ENCODE measurements at places on chromosomes 2 and 18.

- no peak for DNase-seq
Measured at GRCh38 chr2:163081754-163082153, 243.2 kb upstream of the KCNH7 start.

- no peak for DNase-seq
Measured at GRCh38 chr2:13481201-13481600, 764.5 kb downstream of the TRIB2 start.

- DNase-seq: no peak
Measured at GRCh38 chr2:169583518-169583917, 633 bp upstream of the PPIG start.

- DNase-seq: no peak
Measured at GRCh38 chr2:73891276-73891901, 1.4 kb upstream of the ACTG2 start.

- DNase-seq: no peak
Measured at GRCh38 chr2:127455566-127456493, 37.6 kb downstream of the PROC start.

- DNase-seq: no peak
Measured at GRCh38 chr2:27379836-27380625, 503 bp downstream of the ZNF513 start.

- DNase-seq: peak; percentile 89
Measured at GRCh38 chr18:59501920-59502273, 142.8 kb upstream of the LMAN1 start.

GRCh38 chr2:171836146-171836910 lies 57.7 kb downstream of the SLC25A12 start:
- DNase-seq: no peak

DNA sequence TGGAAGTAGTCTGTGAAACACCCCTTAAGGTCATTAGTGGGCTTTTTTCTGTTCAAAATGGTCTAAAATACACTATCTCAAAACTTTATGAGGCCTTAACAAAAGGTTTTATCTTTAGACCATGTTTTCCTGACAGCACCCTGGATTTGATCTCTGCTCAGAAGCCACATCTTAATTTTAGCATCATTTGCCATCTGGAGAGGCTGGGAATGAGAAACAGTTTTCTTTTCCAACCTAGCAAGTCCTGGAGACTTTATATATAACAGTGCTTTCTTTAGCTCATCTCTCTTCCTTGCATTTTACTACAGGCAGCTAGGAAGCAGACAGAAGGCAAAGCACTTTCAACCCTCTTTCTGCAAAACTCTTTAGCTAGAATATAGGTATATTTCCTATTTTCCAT lies 62.7 kb upstream of the CYTIP start:
- no peak for DNase-seq

DNA sequence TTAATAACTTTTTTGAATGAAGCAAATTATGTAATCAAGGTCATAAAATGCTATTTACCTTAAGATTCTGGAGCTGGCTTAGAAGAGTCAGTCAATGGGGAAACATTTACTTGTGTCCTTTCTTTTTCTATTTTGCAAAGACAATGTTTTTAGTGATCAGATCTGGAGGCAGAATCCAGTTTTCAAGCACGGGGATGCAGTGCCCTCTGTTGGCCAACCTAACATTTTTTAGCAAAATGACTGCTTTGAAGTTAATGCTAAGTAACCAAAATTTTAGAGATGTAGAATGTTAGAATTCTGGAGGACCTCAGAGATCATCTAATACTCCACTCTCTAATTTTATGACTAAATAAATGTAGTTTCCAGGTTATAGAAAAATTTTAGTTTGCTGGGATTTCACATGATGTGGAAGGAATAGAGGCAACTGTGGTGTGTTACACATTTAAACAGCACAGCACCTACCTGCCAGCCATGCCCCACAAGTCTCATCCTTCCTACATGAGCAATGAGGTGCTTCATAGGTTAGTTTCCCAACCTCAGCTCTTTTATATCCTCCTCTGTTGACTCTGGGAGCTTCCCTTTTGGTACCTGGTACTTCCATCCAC lies 23.6 kb upstream of the SLC9A4 start:
- peak; percentile 13 for DNase-seq

GRCh38 chr2:144625626-144626025 lies 105.7 kb upstream of the ZEB2 start:
- DNase-seq: no peak

DNA sequence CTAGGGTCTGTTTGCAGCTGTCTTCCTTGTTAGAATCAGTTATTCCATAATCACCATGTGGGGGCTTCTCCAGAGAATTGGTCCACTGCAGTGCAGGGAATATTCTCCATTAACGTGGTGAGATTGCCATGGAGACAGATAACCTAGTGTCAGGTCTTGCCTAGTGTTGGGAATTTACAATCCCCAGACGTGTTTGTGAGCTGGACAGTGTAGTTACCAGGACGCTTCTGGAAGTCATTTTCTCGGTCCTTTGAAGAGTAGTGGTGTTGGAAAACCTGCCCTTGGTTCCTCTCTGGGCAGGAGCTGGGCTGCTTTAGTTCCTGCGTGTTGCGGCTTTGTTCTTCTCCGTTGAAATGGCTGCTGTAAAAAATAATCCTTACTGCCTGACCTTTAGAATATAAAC lies 68.8 kb upstream of the LYPD6B start:
- DNase-seq: no peak

DNA sequence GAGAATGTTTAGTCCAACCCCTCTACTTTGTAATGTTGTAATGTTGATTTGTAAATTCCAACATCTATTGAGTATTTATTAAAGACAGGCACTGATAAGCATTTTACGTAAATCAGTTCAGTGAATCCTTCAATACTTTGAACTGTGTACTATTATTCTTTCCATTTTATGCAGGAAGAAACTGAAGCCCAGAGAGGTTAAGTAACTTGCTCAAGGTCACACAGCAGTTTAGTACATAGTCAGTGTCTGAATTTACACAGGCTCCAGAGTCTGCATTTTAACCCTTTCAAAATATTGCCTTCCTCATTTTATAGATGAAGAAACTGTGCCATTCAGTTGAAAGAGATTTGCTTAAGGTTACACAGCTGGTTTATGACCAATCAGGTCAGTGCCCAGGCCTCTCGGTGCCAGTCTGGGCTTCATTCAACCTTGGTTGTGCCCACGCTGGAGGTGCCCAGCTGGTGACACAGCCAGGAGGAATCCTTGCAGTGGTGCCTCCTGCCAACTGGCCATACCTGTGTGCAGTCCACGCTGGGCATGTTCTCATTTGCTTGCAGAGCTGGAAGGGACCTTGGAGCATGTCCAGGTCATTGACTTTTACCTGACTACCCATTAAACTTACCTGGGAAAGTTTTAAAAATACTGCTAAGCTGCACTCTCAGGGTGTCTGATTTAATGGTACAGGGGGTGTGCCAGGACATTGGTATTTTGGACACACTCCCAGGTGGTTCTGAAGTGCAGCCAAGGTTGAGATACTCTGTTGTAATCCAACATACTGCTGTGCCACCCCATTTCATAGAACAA lies 74.3 kb upstream of the CYRIA start:
- no peak for DNase-seq

DNA sequence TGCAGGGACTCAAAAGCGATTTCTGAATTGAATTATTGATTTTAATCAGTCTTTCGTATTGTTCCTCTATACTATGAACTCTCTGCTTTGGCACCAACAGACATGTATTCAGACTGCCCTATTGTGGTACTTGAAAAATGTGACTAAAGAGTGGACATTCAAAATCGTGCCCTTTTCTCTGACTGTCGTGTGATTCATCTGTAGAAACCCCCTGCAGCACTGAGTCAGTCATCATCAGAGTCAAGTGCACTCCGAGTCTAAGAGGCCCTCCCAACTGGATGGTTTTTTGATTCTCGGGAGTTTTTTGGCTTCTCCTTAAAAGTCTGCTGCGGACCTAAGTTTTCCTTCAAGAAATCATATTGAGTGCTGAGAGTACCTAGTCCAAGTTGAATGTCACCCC lies 96.4 kb upstream of the FOSL2 start:
- DNase-seq: no peak

GRCh38 chr2:141630407-141630930 lies 500.3 kb downstream of the LRP1B start:
- DNase-seq: no peak

DNA sequence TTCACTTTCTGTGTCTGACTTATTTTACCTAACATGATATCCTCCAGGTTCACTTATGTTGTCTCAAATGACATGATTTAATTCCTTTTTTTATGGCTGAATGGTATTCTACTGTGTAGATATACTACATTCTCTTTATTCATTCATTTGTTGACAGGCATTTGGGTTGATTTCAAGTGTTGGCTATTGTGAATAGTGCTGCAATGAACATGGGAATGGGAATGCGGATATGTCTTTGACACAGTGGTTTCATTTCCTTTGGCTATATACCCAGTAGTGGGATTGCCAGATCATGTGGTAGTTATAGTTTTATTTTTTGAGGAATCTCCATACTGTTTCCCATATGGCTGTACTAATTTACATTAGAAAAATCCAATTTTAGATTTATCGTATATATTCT lies 195.4 kb upstream of the KLHL14 start:
- no peak for DNase-seq

- DNase-seq: no peak
Measured at GRCh38 chr2:177625744-177626650, 233.4 kb downstream of the AGPS start.

- DNase-seq: no peak
Measured at GRCh38 chr2:229947544-229947943, 25.2 kb downstream of the FBXO36 start.

DNA sequence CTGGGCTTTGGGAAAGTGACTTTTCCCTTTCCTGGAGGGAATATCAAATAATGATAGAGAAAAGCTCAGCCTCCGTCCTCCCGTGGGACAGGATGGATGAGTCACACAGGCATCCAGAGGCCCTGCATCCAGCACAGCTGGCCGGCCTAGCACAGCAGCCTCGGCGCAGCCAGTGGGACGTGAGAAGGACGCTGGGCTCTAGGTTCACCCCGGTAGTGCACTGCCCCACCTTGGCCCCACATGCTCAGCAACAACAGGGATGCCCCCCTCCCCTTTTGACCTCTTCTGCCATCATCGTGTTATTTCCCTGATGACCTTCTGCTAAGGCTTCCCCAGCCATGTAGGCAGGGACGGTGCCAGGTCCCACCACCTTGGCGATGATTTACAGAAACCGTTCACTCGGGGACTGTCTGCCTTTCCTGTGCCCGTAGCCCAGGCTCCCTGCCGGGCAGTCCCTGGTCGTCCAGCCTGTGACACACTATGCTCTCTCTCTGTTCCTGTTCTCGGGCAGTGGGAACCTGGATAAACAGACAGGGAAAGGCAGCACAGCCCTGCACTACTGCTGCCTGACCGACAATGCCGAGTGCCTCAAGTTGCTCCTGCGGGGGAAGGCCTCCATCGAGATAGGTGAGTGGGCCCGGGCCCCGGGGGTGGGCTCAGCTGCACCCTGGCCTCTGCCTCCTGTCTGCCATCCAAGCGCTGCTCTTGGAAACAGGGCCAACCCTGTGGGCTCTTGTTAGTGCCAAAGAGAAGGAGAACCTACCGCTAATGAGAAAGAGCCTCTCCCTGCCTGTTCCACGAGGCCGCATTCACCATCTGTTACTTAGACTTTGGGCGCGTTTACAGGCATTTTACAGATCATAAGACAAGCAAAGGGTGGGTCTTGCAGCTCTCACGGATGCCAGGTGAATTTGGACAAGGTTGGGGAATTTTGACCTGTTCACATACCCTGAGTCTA lies 44.6 kb downstream of the ITGB1BP1 start:
- no peak for DNase-seq

DNA sequence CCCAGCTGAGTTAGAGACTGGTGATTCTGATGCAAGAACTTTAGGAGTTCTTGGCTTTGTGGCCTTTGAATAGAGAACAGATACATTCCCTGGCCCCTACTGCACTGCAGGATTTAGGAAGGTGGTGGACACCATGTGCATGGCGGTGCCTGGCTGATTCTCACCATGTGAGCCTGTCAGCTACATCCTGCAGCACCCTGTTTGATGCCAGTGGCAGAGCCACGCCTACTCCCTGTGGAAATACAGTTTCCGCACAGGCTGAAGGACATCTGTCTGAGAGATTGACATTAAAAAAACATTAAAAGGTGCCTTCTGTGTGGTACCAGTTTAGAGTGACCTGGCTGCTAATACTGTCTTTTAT lies 50.0 kb downstream of the KCNE4 start:
- peak; percentile 51 for DNase-seq

DNA sequence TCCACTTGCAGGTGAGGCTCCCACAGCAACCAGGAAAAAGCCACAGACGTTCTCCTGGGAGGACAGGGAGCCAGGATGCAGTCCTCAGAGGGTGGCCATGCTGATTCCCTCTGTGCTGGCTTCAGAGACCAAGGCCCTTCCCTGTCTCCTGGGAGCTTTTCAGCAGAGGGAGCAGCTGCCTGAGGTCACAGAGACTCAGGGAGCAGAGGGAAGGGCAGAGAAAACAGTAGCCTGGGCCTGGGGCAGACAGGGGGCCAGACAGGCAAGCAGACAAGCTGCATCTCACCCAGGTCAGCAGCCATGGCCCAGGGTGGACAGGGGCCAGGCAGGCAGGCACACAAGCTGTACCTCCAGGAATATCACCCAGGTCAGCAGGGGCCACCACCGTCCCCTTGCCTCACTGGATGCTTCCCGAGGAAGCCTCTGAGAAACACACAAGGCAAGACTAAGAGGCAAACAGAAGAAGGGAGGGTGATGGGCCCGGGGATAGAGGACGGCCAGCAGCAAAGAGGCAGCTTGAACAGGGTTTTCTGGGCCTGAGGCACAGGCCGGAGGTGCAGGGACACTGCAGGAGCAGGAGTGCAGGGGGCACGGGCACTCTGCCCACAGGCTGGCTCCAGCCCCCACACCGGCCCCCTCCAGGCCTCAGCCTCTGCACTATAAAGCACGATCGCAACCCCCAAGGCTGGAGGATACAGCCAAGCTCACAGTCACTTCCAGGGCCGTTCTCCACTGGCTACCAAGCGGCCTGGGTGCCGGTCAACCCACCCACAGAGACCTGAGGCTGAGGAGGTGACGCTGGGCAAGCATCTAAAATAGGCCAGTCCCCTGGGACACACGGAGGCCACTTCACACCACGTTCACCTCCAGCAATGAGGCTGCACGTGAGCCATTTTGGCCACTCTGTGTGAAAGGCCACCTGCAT lies 6.1 kb downstream of the SLC66A2 start:
- DNase-seq: peak; percentile 17

- DNase-seq: no peak
Measured at GRCh38 chr18:23943903-23944624, 70.5 kb upstream of the TTC39C start.

DNA sequence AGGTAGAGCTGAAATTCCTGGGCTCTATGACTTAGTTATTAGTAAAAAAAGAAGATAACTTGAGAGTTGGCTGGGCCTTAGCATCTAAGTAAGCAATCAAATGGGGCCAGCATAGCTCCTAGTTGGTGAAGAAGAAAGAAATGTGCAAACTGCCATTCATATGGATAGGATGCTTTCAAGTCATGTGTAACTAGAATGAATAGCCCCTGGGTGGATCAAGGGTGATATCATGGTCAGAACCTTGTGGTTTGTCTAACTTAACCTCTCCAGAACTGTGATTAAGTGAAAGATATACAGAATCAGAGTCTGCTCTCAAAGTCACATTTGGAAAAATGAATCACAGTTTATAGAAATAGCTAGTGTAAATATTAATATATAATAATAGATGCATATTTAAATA lies 198.7 kb upstream of the DTNA start:
- DNase-seq: no peak

All from WERI-Rb-1 (cell line).